ENCODE measurements at places on chromosomes 11 and 22.

DNA sequence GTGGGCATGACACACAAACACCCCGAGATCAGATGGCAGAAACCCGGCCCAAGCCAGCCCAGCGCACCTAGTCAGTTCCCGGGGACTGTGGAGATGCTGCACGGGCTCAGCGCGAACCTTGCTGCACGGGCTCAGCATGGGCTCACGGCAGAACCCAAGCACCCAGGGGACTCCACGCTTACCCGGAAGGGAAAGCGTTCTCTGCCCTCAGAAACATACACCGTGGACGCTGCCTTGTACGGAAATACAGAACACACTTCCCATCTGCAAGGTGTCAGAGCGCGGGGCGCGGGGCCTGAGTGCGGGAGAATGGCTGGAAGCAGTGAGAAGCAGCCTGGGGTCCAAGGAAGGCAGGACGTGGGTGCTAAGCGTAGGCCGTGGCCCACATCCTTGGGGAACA is 319.9 kb downstream of the NTM start:
- H3K27me3 ChIP-seq = peaks cover 24% of the 10 kb centered on the region
- H3K4me3 ChIP-seq = no peak overlapping the region
- no peak for DNase-seq
- no peak overlapping the region for H3K27ac ChIP-seq
- H3K4me1 ChIP-seq = peaks cover 17% of the 10 kb centered on the region
- H3K36me3 ChIP-seq = no peaks in the 10 kb centered on the region

GRCh38 chr11:130787092-130787616 is 129.1 kb downstream of the SNX19 start:
- no peak overlapping the region for H3K27ac ChIP-seq
- H3K4me1 ChIP-seq = peaks cover 2% of the 10 kb centered on the region
- no peak for DNase-seq

- no peak overlapping the region for H3K27ac ChIP-seq
- no peaks in the 10 kb centered on the region for H3K27me3 ChIP-seq
- H3K4me1 ChIP-seq = peaks cover 25% of the 10 kb centered on the region
Observed at GRCh38 chr11:88405853-88406252, 68.3 kb upstream of the CTSC start.

- no peaks in the 10 kb centered on the region for H3K36me3 ChIP-seq
- no peak for DNase-seq
- H3K27ac ChIP-seq = no peak overlapping the region
- H3K4me1 ChIP-seq = peaks cover 16% of the 10 kb centered on the region
Observed at GRCh38 chr11:11177156-11177808, 175.8 kb downstream of the CSNK2A3 start.

- no peak for DNase-seq
- peaks cover 12% of the 10 kb centered on the region for H3K4me1 ChIP-seq
- no peak overlapping the region for H3K27ac ChIP-seq
- H3K4me3 ChIP-seq = no peak overlapping the region
- H3K27me3 ChIP-seq = peaks cover 16% of the 10 kb centered on the region
Observed at GRCh38 chr11:64040684-64041322, 5.1 kb downstream of the FLRT1 start.

DNA sequence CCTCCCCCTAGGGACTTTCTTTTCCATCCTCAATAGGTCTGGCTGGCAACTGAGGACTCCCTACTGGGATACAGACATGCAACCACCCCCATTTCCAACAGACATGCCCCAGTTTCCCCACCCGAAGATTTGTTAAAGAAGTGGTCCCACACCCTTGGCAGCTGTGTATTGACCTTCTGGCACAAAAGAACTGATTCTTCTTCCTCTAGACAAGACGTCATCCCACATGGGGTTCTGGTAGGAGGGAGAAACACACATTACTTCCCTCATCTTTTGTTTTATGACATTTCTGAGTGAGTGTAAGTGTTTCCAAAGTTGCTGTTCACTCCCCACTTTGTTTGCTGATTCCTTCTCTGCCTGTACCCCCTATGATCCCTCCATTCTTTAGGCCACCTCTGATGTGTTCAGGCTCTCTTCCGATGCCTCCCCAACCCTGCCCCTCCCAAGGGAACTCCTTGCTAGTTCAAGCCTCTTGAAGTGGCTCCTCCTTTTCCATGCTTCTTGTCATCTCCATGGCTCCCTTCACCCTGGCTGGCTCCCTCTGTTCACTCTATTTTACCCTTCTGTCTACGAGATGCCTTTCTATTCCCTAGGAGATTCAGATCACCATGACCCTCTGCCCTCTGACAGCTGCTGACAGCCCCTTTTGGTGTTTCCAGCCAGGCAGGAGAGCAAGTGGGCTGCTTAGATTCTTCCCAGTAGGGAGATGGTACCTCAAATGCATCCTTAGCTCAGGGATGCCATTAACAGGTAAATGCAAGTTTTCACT is 4.3 kb downstream of the KIRREL3 start:
- no peak for DNase-seq
- no peaks in the 10 kb centered on the region for H3K36me3 ChIP-seq

- H3K4me3 ChIP-seq = no peak overlapping the region
- no peak for DNase-seq
- no peaks in the 10 kb centered on the region for H3K36me3 ChIP-seq
Observed at GRCh38 chr11:132278801-132279574, 908.6 kb downstream of the NTM start.

GRCh38 chr11:100445231-100445735 is 241.8 kb upstream of the ARHGAP42 start:
- H3K27me3 ChIP-seq = no peaks in the 10 kb centered on the region
- no peak overlapping the region for H3K27ac ChIP-seq
- no peak overlapping the region for H3K4me3 ChIP-seq
- no peaks in the 10 kb centered on the region for H3K36me3 ChIP-seq
- peaks cover 7% of the 10 kb centered on the region for H3K4me1 ChIP-seq
